ENCODE measurements at places on chromosomes 7 and 10.

DNA sequence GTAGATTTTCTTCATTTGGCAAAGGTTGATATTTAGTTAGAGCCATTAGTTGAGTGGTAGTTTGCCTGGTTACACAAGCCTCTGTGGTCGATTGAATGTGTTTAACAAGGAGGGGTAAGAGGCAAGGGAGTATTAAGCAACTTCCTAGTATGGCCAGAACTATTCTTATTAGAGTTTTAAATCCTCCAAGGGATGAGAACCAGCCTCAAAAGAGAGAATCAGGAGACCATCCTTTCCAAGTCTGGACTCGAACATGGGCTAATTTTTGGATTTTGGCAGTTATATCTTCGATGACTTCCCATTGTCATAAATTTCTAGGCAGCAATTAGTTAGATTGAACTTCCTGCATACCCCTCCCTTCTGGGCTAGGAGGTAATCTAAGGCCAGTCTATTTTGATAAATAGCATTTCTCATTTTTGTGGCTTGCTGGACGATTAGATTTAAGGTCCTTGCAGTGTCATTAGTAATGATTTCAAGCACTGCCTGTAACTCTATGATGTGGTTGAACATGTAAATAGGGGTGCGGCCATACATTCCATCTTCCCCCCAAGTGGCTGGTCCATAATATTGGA lies 219.5 kb upstream of the KCND2 start:
- no peak for DNase-seq

DNA sequence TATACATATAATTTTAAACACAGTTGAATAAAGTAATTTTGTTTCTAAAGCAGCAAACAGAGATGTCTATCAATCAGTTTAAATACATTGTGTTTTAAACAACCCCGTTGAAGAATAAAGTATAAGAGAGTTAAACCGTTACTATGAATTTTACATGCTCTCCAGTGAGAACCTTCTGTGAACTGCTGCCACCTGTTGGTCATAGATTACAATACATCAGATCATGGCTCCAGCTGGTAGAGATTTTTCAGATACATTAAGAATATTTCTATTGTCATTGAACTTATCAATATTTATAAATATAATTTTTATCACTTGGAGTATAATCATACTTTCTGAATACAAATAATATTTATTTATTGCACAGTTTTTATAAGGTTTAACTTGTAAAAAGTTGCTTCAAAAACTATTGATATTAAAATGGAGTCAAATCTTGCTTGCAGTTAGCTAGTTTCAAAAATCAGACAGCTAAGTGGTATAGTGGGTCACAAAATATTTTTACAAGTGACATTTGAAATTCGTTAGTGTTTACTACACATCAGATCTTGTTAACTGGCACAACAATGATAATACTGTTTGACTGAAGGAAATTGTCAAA lies 561.2 kb upstream of the PHF14 start:
- DNase-seq: peak; percentile 28

DNA sequence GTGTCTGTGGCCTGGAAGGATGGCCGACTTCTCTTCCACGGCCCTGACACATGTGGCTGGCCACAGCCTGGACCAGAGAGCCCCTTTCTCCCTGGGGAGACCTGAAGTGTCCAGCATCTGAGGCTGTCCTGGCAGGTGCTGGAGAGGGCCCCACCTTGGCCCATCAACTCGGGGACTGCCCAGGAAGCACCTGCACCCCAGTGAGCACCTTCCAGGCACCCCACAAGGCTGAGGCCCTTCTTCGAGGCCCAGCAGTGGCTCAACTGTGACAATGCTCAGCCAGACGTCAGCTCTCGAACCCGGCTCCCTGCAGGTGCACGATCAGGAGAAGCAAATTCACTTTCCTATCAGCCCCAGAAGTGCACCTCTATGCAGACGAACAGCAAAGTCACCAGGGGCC lies 24.3 kb downstream of the RGS10 start:
- DNase-seq: no peak

GRCh38 chr10:84837041-84837812 lies 508.8 kb downstream of the CCSER2 start:
- no peak for DNase-seq

- no peak for DNase-seq
Measured at GRCh38 chr7:115462301-115463015, 540.6 kb downstream of the MDFIC start.

DNA sequence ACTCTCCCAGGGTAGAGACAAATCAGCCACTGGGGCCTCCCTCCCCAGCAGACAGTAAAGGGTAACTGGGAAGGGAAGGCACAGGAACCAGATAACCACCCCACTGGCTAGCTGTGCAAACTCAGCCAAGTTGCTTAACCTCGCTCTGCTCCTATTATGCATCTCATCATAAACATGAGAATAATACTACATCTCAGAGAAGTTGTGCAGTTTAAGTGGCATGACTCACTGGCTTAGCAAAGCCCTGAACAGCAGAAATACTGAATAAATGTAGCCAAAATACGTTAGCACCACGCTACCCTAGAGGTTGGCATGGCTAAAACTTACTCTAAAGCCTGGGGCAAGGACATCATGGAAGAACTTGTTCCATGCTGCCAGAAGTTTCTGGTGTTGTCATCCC lies 128.1 kb upstream of the ANK3 start:
- DNase-seq: no peak

DNA sequence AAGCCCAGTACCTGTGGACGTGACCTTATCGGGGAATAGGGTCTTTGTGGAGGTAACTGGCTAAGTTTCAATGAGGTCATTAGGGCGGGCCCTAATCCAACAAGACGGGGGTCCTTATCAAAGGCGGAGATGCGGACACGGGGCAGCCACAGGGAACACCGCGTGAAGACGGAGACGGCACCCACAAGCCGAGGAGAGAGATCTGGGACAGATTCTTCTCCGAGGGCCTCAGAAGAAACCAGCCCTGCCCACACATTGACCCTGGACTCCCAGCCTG lies 516.9 kb downstream of the DNAJB6 start:
- DNase-seq: no peak

- no peak for DNase-seq
Measured at GRCh38 chr7:32115831-32116230, 45.6 kb upstream of the PDE1C start.

DNA sequence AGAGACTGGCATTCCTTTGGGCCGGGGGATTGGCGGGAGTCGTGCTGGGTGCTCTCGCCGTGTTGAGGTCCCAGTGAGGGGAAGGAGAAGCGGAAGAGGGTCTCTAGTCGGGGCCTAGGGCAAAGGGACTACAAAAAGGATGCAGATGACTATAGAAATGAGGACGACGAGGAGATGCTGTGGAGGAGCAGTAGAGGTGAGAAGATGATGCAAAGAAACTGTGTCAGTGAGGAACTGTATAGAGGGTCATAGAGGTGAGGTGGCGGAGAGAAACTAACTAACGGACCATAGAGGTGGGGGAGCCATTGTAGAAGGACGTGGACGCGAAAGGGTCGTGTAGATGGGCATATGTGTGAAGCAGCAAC lies 324 bp downstream of the TWNK start:
- DNase-seq: no peak

DNA sequence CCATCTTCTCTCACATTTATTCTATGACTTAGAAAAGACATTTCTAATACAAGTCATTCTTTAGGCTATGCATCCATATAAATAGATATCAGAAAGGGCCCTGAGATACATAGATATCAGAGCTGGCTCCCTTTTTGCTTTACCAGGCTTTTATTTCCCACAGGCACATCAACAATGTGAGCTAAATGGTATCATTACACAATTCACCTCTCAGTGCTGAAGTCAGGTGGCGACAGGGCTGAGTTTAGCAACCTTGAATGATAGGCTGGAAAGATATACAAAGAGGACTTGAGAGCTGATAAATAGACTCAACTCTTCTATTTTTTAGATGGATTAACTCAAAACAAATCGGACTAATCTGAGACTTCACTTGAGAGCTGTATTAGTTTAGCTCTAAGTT lies 189.2 kb upstream of the COL1A2 start:
- no peak for DNase-seq

DNA sequence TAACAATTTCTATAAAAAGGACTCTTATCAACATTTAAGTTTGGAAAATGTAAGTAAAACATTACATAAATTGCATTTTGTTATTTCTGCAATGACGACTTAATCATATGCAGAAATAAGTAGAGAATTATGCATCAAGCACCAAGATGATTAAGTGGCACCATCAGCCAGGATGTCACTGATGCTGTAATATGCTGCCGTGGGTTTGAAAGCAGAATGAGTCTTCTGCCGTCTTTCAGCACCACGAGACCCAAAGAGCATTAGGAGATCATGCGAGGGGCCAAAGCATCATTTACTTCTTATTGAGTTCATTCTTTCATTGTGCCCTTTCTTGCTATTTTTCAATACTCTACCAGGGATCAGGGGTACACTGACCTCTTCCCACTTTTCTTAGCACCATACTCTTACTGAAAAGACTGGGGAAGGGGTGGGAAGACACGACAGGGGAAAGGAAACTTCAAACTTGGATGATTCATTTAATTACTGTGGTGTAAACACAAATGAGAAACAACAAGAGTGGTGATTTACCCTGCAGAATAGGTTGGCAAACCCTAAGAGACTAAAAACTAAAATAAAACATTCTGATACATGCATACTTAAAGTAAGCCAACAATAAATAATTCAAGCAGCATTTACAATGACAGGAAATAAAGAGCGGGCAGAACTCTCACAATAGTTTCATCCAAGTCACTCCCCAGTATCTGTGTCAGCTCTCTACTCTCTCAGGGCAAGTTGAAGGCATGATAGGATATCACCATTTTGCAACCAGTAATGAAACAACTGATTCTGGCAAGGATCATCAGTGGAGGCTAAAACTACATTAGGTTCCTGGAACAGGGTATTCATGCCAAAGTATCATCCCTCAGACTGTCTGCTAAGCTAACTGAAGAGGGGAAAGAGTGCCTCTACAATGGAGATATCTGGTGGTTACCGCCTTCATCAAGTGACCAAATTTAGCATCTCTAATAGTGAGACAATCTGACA lies 70.8 kb downstream of the CUL2 start:
- no peak for DNase-seq

GRCh38 chr7:3918576-3918975 lies 617.5 kb downstream of the SDK1 start:
- no peak for DNase-seq

GRCh38 chr10:77037735-77038403 lies 599.7 kb downstream of the KCNMA1 start:
- no peak for DNase-seq

- DNase-seq: no peak
Measured at GRCh38 chr10:64503429-64503828, 982.2 kb downstream of the REEP3 start.

GRCh38 chr7:33062023-33062781 lies at the start of gene NT5C3A:
TSS of gene NT5C3A (minus strand) at chr7:33062776. CDS start at chr7:33062705, 71 bp downstream.
- peak; percentile 35 for DNase-seq

- no peak for DNase-seq
Measured at GRCh38 chr7:125467996-125468854, 538.6 kb upstream of the POT1 start.

DNA sequence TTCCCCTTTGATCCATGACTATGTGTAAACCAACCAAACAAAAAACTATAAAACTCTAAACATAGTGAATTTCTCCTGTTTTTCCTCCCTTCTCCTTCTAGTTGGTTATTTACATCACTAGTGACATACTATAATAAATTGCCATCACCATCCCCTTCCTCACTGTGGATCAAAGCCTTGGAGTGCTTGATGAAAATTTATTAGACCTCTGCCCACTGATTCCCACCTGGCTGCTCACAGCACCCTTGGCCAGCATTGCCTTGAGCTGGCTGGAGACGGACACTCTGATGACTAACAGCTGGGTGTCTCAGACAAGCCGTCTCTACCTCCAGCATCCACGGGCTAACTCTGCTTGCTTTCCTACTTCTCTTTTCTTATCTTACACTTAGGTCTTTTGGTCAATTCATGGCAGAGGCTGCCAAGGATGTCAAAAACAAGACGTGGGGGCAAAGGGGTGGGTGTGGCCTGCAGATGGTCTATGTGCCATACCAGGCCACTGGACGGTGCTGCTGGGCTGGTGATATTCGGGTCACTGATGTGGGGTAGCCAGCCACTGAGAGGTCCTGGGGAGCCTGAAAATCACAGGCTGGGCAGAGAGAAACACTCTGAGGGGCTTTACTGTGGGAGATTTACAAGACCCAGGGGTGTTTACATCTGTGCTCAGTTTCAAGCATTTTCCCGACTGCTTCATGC lies 207.8 kb downstream of the TAX1BP1 start:
- DNase-seq: no peak

- DNase-seq: no peak
Measured at GRCh38 chr10:50332108-50332842, 81.0 kb upstream of the ASAH2 start.

GRCh38 chr7:105044449-105045070 lies 30.6 kb downstream of the KMT2E start:
- DNase-seq: no peak

Measured in NT2/D1 (cell line).